NCI-H69 (cell line): ENCODE measurements at places on chromosomes 13 and 19.
A peak's percentile ranks its signal among the peaks of the same experiment; 100 is the strongest.

DNA sequence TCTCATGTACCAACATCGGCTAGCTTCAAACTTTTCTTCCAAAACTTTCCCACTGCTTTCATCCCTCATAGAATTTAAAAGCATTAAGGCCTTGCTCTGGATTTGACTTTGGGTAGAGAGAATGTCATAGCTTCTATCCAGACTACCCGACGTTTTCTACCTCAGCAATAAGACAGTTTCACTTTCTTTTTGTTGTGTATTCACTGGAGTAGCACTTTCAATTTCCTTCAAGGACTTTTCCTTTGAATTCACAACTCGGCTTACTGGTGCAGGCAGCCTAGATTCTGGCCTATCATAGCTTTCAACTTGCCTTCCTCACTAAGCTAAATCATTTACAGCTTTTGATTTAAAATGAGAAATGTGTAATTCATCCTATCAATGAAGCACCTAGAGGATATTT, 420.4 kb upstream of the GPC6 start:
- DNase-seq = no peak

DNA sequence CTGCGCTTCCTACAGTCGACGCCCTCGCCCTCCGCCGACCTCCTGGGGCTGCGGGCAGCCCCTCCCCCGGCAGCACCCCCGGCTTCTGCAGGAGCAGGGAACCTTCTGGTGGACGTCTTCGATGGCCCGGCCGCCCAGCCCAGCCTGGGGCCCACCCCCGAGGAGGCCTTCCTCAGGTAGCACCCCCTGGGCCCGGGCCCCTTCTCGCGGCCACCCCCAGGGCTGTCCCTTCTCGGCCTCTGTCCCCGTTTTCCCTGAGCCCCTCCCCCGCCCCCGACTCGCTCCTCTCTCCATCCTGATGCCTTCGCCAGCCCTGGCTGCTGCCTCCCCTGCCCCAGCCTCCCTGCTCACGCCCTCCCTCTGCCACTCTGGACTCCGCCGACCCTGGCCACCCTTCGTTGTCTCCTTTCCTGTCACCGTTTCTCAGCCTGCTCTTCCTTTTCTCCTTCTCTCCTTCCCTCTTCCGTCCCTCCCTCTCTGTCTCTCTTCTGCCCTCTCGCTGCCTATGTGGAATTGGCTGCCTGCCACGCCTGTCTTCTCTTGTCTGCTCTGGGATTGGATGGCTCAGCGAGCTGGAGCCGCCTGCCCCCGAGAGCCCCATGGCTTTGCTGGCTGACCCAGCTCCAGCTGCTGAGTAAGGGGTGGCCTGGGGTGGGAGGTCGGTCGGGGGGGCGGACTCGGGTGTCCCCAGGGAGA, 11.0 kb downstream of the FUZ start:
- peak; percentile 56 for DNase-seq

GRCh38 chr13:30510811-30511371, 45.2 kb upstream of the HMGB1 start:
- peak; percentile 24 for DNase-seq

DNA sequence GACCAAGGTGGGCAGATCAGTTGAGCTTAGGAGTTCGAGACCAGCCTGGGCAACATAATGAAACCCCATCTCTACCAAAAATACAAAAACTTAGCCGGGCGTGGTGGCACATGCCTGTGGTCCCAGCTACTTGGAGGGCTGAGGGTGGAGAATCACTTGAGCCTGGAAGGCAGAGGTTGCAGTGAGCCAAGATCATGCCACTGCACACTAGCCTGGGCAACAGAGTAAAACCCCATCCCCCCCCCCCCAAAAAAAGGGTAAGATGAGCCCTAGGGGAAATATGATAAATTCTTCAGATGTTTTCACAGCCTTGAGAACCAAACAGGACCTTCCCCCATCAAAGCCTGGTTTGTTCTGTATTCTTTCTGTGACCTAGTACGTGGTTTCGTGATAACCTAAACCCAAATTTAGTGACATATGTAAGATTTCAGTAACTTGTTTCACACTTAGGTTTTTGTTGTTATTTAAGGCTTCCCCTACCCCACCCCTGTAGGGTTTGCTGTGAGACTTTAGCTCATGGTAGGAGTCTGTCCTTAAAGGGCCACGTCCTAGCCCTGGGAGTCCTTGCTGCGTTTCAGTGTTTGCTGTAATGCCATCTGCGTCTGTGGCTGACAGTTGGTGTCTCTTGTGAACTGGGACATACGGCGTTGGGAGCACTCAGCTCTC, 49.6 kb downstream of the MYO9B start:
- no peak for DNase-seq

GRCh38 chr19:47630594-47630993, 21.7 kb downstream of the BICRA start:
- DNase-seq = no peak

DNA sequence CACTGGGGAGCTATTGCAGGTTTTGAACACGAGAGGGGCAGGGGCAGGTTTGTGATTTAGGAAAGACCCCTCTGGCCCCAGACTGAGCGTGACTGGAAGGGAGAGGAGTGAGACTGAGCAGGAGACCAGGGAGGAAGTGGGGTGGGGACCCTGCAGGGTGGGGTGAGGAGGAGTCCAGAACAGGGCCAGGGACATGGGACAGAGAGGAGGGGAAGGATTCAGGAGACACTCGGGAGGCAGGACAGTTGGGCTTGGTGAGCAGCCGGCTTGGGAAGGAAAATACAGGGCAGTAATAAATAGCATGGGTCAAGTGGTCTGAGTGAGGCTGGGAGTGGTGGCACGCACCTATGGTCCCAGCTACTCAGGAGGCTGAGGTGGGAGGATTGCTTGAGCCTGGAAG, 9.4 kb downstream of the FOSB start:
- no peak for DNase-seq

DNA sequence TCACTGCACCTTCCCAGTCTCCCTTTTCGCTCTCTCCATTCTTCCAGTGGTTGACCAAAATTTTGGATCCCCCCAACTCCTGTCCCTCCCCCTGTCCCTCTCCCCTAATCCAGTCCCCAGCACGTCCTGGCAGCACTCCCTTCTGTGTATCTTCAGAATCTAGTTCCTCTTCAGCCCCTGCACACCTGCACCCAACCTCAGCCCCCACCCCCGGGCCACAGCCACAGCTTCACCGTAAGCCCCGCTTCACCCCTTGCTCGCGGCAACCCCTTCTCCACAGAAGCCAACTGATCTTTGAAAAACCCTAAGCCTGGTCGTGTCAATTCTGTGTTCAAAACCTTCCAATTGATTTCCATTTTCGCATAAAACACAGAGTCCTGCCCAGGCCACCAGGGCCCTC, 35.5 kb upstream of the SLC15A1 start:
- no peak for DNase-seq

DNA sequence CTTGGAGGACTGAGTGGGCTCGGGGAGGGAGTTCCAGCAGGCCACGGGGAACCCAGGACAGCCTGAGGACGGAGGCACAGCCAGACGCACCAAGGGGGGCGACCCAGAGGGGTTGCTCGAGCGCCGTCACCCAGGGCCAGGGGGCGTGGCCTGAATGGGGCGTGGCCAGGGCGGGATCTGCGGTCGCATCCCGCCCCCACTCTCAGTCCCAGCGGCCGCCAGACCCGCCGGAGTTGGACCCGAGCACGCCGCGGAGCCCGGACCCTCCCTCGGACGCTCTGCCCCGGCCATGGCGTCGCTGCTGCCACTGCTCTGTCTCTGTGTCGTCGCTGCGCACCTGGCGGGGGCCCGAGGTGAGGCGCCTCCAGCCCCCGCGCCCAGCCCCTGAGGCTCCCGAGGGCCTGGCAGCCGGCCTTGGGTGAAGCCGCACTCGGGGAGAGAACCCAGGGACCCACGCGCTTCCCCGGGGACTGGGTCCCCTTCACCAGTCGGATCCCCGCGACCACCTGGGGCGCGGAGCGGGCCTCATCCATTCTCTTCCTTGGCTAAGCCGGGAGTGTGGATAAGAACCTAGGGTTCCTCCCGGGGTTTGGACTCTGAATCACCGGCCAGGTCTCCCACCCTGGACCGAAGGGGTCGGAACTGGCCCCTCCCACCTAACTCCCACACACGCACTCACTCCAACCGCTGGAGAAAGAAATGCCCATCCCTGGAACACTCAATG, at the start of gene CILP2:
Gene CILP2 (plus strand): TSS at position 205 of the 724 bp plus-strand sequence. CDS start 85 bp downstream, at position 290.
- peak; percentile 82 for DNase-seq

GRCh38 chr19:16418597-16418962, 53.2 kb downstream of the EPS15L1 start:
- no peak for DNase-seq

DNA sequence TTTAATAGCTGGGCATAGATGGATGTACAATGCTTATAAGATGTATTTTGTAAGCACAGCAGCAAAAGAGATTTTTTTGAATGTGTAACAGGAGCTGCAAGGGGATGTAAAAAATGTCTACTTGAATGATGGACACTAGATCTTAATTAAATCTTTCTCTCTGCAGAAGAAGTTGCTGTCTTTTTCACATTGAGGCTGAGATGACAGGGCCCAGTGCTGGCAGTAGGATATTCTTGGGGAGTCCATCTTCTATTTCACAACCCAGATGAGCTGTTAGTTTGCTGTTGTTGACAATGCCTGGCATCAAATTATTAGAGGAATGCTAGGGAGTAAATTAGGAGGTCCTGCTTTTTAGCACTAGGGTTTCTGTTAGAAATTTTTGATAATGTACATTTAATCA, 698.7 kb downstream of the SLITRK5 start:
- DNase-seq = no peak

- no peak for DNase-seq
These were observed 50.5 kb downstream of the SGCG start for GRCh38 chr13:23231241-23231640.

- DNase-seq = no peak
These were observed 17.7 kb downstream of the STK24 start for GRCh38 chr13:98559169-98559568.

DNA sequence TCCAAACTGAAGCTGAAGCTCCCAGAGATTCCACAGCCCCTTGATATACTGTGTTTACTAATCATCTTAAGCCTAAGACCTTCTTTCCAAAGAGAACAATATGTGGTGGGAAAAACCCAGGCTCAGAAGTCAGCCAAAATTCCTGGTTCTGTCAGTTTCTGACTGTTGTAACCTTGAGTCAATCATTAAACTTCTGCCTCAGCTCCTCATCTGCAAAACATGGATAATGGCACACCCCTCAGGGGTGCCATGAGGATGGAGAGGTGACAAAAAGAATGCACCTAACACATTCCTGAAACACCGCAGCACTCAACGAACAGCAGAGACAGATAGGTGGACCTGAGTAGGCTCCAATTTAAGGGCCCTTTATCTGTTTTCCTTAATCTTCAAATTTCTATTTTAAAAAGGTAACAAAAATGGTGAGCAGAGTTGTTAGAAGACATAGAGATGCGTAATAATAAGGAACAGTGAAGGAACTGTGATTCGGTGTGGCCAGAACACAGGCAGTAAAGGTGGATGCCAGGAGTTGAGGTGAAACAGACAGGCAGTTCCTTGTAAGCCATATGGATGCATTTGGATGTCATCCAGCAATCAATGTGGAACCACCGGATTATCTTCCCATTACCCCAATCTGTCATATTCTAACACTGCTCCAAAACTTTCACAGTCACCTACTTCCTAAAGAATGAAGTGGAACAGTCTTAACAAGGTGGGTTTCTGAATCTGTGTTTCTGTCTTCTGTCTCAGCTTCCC, 56.6 kb upstream of the DOCK9 start:
- peak; percentile 40 for DNase-seq

DNA sequence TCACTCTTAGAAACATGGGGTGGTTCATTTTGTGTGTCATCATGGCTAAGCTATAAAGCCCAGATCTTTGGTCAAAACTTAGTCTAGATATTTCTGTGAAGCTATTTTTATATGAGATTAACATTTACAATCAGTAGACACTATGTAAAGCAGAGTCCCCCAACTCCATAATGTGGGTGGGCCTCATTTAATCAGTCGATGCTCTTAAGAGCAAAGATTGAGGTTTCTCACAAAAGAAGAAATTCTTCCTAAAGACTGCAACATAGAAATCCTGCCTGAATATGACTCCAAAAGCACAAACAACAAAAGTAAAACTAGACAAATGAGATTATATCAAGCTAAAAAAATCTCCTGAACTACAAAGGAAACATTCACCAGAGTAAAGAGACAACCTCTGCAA, 642.2 kb downstream of the DIAPH3 start:
- no peak for DNase-seq

DNA sequence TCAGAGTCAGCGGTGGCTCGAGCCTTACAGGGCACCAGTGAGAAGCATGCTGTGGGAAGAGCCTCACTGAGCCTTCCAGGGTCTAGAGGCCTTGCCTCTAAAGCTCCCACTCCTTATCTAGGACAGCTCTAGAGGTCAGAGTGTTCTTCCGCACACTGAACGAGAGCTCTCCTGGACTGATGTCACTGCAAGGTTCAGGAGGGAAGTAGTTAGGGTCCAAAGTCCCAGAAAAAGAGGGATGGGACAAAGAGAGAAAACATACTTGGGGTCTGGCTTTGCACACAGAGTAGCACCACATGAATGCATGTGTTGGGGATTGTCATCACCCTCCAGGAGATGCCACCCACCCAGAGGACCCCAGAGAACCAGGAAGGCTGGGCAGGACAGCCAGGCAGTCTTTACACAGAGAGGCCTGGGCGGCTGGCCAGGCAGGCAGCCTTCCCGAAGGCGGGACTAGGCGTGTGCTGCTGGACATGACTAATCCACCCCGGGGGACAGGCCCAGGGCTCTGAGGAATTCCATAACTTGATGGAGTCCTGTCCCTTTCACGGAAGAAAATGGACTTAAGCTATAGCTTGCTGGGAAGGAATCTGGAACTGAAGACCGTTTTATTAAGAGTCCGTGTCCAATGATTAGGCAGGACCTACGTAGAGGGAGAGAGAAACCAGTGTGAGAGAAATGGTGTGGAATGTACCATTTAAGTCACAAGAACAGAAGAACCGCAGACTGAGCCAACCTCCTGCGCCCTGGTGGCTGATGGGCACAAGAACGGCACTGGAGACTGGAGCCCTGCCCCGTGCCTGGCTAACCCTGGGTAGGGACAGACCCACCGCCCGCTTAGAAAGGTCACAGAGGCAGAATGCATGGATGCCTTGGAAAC, 16.6 kb upstream of the EPHX3 start:
- no peak for DNase-seq

DNA sequence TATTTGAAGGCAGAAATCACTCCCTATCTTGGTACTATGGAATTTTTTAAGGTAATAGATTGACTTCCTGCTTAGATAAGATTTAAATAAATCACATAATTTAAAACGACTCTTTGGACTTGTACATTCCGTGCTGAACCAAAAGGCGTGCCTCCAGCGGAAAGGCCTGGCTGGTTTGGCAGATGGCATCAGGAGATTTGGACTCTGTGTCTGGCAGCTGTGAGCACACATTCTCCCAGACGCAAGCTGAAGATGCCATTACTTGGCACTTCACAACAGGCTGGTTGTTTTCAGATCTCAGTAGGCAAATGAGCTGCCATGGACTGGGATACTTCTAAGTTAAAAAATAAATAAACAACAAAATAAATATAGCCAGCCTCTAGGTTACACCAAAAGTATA, 104.5 kb upstream of the SLC15A1 start:
- DNase-seq = no peak

- no peak for DNase-seq
These were observed 25.8 kb upstream of the MEDAG start for GRCh38 chr13:30880151-30880855.

DNA sequence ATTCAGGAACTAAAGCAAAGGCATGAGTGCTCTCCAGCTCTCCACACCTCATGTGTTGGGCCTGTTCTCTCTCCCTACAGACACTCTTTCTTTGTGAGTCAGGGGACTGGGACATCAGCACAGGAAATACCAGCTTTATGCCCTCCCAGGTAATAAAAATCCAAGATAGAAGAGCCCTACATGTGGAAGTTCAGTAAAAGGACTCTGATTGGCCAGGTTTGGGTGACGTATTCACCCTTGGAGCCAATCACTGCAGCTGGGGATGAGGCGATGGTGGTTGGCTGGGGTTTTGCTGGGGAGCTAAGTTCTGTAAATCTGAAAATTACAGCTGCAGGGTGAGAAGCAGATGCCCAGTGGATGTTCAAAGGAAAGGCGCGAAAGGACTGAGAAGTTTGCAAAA, 32.5 kb downstream of the CCDC70 start:
- peak; percentile 13 for DNase-seq
